ENCODE measurements at places on chromosomes 6 and 20.

- no peak for DNase-seq
These were observed 89.3 kb downstream of the JPH2 start for GRCh38 chr20:44097521-44098255.

DNA sequence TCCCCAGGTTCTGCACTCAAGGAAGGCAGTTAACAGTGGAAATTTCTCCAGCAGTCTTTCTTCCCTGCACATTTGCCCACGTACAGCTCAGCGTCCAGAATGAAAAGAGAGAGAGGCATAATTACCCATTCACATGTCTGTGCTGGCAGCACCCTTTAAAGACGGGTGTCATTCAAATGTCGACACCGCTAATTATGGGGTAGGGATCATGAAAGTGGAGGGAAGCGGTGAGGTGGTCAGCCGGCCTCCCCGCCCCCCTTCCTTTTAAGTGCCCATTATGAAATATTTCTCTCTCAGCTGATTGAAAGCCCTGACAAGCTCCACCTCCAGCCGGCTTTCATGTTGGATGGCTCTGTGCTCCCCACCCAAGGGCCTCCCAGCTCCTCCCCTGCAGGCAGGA lies 246.1 kb downstream of the BMP7 start:
- no peak for DNase-seq

GRCh38 chr20:33211817-33212424 lies 5.2 kb upstream of the BPIFA3 start:
- DNase-seq: no peak

GRCh38 chr6:106359959-106360409 lies 533 bp upstream of the CRYBG1 start:
- DNase-seq: no peak

DNA sequence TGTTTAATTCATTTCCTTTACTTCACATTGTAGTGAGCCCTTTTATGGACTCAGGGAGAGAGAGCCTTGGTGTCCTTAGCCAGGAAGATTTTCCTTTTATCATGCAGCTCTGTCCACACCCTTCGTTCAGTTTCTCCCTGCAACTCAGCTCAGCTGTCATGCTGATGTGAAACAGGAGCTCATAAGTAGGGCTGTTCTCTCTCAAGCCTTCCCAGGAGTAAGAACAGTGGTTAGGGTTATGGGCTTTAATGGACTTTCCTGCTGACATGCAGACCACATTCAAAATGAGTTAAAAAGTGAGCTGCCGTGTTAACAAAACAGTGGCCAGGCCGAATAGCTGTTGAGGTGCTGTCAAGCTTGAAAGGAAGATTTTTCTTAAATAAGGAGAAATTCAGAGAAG lies 104.1 kb downstream of the BCKDHB start:
- DNase-seq: no peak

DNA sequence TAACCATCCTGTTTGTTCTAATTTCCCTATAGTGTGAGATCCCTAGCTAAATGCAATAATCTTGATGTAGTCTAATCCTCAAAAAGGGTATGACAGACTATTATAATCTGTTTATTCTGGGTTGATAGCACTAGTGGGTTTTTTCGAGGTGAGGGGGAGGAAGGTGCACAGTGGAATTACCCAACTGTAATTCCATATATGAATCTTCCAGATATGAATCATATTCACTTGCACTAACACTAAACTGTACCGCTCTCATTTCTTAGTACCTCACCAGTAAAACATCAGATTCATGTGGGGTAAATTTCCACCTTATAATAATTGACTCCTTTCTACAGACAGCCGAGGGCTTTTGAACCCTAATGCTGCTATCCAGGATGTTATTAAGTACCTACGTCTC lies 16.5 kb downstream of the NCOA7 start:
- DNase-seq: no peak

DNA sequence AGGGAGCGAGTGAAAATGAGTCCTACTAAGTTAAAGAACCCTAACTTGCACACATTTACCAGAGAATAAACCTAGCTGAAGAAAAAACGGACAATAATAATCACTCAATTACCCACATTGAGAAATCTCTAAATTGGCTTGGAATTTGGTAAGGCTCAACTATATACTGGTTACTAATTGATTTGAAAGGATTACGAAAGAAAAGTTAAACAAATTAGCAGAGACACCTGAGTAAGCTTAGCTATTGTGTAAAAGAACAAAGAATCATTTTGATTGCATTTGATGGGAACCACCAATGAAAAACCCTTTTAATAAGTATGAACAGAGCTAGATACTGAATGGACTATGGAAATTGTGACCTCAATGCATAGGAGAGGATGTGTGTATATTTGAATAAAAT lies 118.6 kb upstream of the ADGRF1 start:
- no peak for DNase-seq

DNA sequence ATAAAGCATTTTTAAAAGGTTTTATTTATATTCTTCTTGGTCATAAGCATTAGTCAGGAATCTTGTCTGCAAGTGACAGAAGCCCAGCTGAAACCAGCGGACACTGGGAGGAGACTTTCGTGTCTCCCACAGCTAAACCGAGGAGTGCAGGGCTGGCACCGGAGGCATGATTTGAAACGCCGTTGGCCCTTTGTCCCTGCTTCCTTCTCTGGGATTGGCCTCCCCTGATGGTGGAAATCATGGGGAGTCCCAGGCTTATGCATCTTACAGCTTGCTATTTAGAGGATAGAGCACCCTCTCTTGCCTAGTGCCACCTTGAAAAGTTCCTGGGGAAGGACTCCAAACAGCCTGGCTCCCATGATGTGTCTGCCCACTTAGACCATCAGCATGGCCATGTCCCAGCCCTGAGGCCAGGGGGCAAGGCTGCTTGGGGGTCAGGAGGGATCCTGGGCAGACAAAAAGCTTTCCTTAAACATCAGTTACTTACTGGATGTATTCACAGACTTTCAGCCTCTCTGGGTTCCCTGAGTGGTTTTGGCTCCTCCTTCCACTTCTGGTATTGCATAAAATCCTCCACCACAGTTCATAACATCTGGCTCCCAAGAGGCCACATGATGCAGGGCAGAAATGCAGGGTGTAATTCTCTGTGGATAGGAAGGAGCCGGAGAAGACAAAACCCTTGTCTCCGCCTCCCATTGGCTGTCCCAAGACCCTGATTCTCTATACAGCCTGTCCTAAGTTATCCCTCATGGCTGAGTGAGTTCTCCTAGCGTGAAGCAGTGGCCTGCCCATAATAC lies 49.3 kb upstream of the INSM1 start:
- DNase-seq: no peak
